Body of pancreas (tissue), 4 donors: ENCODE measurements at places on chromosomes 12 and 14.

DNA sequence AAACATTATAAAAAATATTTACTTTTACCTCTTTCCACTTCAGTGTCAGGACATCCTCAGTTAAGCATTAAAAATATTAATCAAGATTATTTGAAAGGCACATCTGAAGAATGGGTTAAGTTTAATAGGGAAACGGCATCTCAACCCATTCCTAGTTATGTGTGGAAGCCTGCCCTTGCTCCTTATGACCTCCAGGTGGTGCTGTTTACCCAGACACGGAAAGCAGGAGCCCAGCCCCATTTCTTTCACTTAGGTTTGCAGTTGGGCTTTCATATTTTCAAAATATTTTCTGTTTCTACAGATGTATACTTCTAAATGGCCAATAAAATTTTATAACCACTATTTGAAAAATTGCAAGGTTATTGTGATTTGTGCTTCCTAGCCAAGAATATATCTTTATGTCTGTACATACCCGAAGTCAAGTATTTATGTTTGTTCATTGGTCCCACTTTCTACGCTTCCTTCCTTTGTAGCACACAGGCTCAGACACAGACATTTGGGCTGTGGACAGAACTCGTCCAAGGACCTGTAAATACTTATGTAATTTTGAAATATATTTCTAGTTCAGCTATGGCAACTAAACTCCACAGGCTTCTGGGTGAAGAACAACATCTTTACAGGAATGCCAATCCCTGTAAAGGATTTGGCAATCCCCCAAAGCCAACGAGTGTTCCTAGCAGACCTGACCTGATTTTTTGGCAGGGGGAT lies 247.1 kb downstream of the AKAP6 start:
- DNase-seq = peak; percentile 57

DNA sequence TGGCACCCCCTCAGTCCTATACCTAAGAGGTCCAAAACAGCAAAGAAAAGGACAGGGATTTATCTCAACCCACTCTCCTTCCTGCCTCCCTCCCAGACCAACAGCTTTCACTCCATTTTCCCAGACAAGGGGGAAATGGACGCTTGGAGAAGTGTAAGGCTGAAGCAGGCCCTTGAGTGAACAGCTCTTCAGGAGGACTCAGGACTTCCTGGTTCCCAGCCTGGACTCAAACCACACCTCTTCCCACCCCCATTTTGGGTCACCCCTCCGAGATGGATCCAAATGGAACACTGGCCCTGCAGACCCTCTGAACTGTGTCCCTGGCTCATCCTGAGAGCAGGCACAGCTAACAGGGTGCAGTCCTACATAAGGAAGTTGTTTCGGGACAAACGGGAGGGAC lies 2.7 kb downstream of the KMT2D start:
- no peak for DNase-seq

- no peak for DNase-seq
Measured at GRCh38 chr12:109458771-109459208, 18.3 kb downstream of the KCTD10 start.

DNA sequence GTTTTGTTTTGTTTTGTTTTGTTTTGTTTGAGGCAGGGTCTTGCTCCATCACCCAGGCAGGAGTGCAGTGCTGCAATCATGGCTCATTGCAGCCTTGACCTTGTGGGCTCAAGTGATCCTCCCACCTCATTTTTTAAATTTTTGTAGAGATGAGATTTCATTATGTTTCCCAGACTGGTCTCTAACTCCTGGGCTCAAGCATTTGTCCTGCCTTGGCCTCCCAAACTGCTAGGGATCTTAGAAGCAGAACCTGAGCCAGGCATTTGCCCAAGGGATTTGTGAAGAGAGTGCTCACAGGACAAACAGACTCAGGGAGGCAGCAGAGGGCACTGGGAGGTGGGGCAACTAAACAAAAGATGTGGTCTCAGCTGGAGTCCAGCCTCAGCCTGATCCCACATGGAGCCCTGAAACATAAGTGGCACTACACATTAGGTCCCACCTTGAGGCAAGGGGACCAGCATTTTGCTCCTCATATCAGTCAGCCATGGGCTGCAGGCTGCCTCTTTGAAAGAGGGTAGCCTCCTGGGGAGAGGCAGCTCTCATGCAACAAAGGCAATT lies 86.2 kb upstream of the CMKLR1 start:
- DNase-seq = no peak

DNA sequence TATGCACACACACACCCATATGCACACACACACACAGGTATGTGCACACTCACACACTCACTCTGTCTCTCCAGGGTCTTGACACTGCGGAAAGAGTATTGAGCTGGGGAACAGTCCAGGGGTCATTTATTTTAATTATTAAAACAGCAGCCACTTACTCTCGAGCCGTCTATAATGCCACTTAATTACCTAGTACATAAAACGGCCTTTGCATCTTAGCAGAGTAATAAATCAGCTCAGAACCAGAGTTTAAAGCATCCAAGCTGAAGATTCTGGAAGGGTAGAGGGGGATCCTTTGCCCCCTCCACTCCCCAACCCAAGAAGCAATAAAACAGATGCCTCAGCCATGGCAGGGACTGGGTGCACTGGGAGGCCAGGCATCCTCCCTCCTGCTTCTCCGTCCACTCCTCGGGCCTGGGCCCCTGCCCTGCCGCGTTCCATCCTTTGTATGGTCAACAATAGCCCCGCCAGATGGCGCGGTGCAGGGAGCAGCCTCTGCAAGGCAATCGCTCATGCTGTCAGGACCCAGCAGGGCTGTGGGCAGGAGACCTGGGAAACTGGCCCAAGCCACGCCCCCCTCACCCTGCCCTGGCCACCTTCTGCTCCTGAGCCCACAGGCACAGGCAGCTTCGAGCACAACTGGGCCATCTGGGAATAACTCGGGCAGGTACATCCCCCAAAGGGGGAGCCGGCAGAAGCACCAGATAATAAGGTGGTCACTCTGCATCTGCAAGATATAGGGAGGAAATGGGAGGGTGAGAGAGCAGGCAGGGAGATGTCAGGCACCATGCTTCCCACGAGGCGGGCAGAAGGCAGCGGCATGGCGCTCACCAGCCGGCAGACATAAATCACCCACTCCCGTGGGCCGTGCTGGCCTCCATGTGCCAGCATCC lies 40.9 kb downstream of the CCDC85C start:
- peak; percentile 95 for DNase-seq

- no peak for DNase-seq
Measured at GRCh38 chr12:109695961-109696461, 17.6 kb upstream of the FAM222A start.

- no peak for DNase-seq
Measured at GRCh38 chr12:14751986-14752385, 51.3 kb downstream of the WBP11 start.

DNA sequence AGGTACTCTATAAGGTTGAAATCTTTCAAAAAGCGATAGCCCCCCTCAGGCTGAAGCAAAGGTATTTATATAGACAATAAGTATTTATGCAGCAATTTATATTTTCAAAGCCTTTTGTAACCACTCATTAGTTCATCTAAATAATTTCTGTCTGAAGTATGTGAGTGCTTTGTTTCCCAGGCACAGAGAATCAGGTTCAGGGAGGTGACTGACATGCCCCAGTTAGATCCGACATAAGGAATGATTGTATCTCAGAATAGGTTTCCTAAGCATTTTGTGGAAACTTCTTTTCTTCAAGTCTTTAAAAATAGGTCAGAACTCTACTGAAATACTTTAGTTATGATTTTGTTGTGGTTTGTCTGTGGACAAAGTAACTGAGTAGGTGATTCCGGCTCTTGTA lies 283.4 kb upstream of the G2E3 start:
- no peak for DNase-seq

DNA sequence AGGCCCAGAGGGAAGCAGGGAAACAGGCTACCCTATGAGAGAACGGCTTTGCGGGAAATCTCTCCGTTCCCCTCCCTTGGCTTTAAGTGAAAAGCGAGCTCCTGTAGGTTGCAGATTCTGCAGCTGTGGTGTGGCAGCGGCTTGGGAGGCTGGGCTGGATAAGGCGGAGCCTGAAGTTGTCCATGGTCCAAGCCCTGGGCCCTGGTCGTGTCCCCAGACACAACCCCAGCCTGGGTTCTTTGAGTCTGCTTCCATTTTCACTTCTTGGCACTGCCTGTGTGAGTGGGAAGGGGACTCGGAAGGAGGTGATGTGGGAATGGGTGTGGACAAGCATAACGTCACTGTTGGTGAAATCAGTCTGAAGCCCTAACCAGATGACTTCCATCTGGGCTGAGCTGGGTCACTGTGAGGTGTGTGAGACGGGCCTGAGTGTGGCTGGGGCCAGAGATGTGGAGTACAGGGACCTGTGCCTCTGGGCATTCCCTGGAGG lies 43.0 kb upstream of the CTDSP2 start:
- DNase-seq = peak; percentile 38

DNA sequence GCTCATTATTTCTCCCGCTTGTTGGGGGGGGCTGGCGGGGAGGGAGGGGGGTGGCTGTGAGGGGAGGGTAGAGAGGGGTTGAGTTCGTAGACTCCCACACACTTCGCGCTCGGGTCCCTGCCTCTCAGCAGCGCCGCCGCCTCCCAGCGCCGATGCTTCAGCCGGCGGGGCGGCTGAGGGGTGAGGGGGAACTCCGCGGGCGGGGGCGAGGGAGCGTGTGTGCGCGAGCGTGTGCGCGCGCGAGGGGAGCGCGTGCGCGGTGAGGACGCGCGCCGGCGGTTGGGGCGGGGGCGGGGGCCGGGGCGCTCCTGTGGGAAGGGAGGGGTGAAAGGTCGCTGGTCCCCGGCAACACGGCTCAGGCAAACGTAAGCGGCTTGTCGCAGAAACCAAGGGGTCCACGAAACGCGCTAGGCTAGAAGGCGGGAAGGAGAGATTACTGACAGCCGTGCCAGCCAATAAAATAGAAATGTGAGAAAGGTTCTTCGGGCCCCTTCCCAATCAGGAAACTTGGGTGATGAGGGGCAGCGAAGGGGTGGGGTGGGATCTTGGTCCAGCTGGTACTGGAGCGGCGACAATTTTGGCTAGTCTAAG lies 343 bp upstream of the NOVA1 start:
- peak; percentile 86 for DNase-seq

GRCh38 chr14:50222055-50222613 lies 9.2 kb downstream of the SOS2 start:
- DNase-seq = no peak

DNA sequence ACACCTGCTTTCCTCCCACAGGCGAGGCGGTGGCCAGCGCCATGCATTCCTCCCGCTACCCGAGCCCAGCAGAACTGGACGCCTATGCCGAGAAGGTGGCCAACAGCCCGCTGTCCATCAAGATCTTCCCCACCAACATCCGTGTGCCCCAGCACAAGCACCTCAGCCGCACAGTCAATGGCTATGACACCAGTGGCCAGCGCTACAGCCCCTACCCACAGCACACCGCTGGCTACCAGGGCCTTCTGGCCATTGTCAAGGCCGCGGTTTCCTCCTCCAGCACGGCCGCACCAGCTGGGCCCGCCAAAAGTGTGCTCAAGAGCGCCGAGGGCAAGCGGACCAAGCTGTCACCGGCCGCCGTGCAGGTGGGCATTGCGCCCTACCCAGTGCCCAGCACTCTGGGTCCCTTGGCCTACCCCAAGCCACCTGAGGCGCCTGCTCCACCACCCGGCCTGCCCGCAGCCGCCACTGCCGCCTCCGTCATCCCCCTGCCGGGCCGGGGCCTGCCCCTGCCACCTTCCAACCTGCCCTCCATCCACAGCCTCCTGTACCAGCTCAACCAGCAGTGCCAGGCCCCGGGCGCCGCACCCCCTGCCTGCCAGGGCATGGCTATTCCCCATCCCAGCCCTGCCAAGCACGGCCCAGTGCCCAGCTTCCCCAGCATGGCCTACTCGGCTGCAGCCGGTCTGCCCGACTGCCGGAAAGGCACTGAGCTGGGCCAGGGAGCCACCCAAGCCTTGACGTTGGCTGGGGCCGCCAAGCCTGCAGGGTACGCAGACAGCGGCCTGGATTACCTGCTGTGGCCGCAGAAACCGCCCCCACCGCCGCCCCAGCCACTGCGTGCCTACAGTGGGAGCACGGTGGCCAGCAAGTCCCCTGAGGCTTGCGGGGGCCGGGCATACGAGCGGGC lies 54.6 kb downstream of the FAM222A start:
- DNase-seq = no peak

DNA sequence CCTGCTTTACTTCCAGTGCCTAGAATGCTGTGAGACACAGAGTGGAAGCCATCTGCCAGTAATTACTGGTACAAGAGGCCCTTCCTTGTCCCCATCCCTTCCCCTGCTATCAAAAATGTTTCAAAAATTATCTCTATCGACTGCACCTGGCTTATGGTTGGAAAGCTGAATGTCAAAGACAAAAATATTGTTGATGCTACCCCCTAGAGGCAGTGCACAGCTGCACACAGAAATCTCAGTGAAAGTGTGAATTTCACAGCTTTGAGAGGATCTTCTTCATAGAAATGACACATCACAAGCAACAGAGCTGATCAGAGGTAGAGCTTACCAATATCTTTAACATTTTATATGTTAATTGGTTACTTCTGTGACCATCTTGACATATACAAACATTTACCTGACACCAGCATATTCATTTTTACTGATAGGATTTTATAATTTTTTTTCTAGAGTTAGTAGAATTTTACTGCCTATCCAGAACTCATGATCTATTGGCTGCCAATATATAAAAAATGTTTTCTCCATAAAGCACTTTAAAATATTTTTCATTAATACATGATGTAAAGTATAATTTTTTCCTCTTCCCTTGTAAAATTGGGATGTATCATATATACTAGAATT lies 138.0 kb downstream of the AACS start:
- no peak for DNase-seq

GRCh38 chr12:21561158-21561557 lies 35.1 kb downstream of the SPX start:
- no peak for DNase-seq

DNA sequence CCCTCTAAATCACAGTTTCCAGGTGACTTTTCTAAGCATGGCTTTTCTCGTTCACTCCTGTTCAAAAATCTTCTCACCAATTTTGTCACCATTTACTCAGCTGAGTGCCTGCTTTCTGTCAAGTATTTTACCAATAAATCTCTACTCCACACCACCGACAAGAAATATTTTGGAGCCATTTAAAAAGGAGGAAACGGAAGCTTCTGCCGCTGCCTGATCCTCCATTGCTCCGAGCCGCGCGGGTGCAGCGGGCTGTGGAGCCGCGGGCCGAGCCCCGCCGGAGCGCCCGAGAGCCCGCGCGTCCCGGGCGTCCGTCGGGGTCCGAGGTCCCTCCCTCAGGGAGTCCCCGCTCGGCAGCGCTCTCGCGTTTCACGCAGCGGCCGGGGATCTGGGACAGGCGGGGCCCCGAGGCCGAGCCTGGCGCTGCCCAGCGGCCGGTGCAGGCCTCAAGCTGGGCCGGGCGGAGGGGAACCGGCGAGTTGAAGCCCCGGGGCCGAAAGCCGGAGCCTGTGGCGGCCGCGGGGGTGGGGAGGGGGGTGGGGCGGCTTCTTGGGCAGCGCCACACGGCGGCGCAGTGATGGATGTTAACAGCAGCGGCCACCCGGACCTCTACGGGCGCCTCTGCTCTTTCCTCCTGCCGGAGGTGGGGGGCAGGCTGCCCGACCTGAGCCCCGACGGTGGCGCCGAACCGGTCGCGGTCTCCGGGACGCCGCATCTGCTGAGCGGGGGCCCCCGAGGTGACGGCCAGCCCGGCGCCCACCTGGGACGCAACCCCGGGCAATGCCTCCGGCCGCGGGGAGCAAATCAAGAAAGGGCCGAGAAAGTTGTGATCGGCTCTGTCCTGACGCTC lies 1.1 kb upstream of the HEBP1 start:
- peak; percentile 56 for DNase-seq

- no peak for DNase-seq
Measured at GRCh38 chr14:89848165-89848564, 106.4 kb downstream of the EFCAB11 start.
